Calu3 (cell line): ENCODE measurements at places on chromosomes 3 and 15. TPM values are rescaled to one million over a fixed set of nuclear protein-coding genes. Genes with fewer than 3 reads are reported as not detected.

DNA sequence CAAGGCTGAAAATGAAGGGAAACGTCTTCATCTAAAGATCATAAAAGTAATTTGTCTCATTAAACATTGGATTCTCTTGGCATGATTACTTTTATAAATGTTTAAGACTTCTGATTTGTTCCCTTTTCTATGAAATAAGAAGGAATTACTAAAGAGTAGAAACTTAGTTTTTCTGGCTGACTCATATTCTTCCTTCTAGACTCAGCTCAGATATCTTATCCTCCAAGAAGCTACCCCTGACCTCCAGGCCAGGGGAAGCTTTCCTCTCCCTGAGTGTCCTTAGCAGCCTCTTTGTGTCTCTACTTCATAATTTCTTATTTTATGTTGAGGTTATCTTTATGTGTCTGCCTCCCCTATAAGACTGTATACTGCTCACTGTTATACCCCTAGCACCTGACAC is 291.9 kb upstream of the STT3B start:
- no peaks in the 10 kb centered on the region for H3K36me3 ChIP-seq
- no peaks in the 10 kb centered on the region for H3K27me3 ChIP-seq
- H3K4me1 ChIP-seq = no peaks in the 10 kb centered on the region
- no peak overlapping the region for H3K27ac ChIP-seq
- H3K4me3 ChIP-seq = no peak overlapping the region

DNA sequence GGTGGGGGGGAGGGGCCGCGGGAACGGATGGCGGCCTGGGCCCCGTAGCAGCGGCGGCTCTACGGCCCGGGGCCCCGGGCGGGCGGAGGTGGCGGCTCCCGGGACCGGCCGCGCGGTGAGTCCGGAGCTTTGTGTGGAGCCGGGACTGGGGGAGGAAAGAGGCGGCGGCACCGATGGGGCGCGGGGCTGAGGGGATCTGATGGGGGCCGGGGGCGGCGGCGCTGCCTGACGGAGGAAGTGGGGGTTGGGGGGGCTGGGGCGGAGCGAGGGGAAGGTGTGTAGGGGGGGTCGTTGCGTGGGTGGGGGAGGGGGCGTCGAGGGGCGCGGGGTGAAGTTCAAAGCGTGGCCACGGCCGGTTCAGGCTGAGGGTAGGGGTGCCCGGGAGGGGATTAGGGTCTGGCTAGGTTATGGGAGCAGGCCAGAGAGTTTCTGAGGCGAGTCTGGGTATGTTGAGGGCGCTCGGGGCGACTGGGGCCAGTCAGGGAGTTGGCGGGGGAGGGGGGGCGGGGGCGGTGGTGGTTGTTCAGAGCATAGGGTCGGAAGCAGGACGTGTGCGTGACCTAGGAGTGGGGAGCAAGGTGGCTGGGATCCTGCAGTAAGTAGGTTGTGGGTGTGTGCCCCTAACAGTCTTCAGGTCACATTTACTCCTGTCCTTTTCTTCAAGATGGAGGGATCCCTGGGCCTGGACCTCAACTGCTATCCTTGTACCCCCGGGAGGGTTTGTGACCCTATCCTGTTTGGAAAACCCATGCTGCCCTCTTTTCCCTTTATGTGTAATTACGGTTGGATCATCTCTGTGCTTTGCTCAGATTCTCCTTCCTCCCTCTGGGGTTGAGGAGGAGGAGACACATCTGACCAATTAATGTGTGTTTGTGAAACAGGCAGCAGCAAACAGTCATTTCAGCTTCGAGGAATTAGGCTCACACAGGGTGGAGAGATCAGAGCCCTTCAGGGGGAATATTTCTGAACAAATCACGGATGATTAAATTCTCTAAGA is 644 bp downstream of the ZNF609 start:
- no peaks in the 10 kb centered on the region for H3K27me3 ChIP-seq
- H3K4me1 ChIP-seq = peaks cover 35% of the 10 kb centered on the region
- H3K36me3 ChIP-seq = peaks cover 27% of the 10 kb centered on the region
- H3K27ac ChIP-seq = peak overlapping the region; percentile 57
- peak; percentile 26 for DNase-seq

- peaks cover 22% of the 10 kb centered on the region for H3K4me1 ChIP-seq
- no peak for DNase-seq
- H3K4me3 ChIP-seq = no peak overlapping the region
- no peaks in the 10 kb centered on the region for H3K36me3 ChIP-seq
- no peak overlapping the region for H3K27ac ChIP-seq
- no peaks in the 10 kb centered on the region for H3K27me3 ChIP-seq
Observed at GRCh38 chr3:90011131-90011530, 903.7 kb downstream of the EPHA3 start.

DNA sequence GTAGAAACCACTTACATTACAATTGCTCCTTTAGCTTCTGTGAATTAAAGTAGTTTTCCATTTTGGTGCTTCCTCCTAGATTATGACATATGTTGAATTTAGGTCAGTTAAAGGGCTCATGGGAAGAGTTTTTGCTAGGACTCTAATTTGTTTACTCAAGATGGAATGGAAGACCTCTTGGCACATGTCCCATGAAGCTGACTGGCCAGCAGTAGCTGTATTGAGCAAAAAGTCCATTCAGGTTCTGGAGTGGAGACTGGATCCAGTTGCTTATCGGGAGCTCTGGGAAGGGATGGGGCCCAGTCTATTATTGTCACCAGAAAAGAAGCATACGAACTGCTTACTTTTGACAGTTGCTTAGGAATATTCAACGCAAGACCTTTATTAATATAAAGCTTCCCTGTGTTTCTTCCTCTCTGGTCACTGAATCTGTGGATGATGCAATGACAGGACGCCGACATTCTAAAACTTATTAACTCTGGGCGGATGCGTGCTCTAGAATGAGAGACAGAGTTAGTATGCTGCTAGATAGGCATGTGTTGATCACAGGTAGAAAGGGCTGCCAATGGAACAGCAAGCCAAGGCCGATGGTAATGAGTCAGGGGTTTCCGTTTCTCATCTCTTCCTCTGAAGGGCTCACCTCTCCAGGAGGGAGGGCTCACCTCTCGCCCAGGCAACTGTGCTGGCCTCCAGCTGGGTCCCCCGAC is 155.8 kb downstream of the NR1D2 start:
- no peaks in the 10 kb centered on the region for H3K36me3 ChIP-seq
- H3K27ac ChIP-seq = peak overlapping the region; percentile 82
- peak; percentile 52 for DNase-seq
- no peaks in the 10 kb centered on the region for H3K27me3 ChIP-seq

P3H2 gene
- 5.9 and 7.1 TPM in 2 replicates for total RNA-seq

- no peak for DNase-seq
- no peak overlapping the region for H3K4me3 ChIP-seq
- no peak overlapping the region for H3K27ac ChIP-seq
- no peaks in the 10 kb centered on the region for H3K36me3 ChIP-seq
- H3K27me3 ChIP-seq = no peaks in the 10 kb centered on the region
Observed at GRCh38 chr15:84949043-84949442, 32.6 kb upstream of the PDE8A start.

GRCh38 chr3:40994611-40995010 is 204.7 kb upstream of the CTNNB1 start:
- no peak for DNase-seq
- peaks cover 7% of the 10 kb centered on the region for H3K4me1 ChIP-seq
- peaks cover 15% of the 10 kb centered on the region for H3K27me3 ChIP-seq

DNA sequence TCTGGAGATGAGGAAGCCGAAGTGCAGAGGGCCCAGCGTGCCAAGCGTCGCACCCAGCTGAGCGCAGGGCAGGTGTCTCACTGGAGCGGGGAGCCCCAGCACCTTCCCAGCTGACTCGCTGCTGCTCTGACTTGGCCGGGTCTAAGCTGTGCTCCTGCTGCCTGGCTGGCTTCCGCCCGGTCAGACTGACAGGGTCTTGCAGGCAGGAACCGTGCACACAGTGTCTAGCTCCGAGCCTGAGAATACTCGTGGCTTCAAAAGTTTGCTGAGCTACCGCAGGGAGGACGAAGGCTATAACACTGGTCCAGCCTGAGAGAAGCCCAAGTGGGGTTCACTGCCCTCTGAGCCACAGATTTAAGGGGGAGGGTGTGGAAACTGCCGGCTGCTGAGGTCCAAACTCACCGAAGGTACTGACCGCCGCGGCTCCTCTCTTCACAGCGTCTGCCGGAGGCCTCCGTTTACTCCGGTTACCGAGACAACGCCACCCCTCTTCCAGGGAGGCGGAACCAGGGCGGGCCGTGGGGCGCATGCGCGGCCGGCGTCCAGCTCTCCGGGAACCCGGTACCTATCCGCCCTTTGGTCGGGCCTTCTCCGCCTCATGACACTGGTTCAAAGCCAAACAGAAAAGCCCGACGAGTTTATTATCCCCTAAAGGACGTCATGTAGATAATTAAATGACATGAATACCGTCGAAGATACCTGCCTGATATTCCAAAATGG is at the start of gene CFAP44:
TSS of gene CFAP44 (minus strand) at position 443 of the 720 bp plus-strand sequence. CDS start 7,829 bp downstream, outside the sequence.
- no peak within 1 kb of the TSS for H3K27ac ChIP-seq
- no peak within 1 kb of the TSS for H3K4me3 ChIP-seq
- no peaks in the 10 kb centered on the region for H3K36me3 ChIP-seq
- no peaks in the 10 kb centered on the region for H3K27me3 ChIP-seq

- H3K4me1 ChIP-seq = no peaks in the 10 kb centered on the region
- H3K36me3 ChIP-seq = no peaks in the 10 kb centered on the region
- H3K27ac ChIP-seq = no peak overlapping the region
- no peak overlapping the region for H3K4me3 ChIP-seq
Observed at GRCh38 chr15:83567318-83567717, 86.6 kb upstream of the ADAMTSL3 start.

DUOX1 gene
- total RNA-seq = 1.2 and 1.4 TPM in 2 replicates

TMEM212 gene
- not detected in 2 replicates for total RNA-seq

DNA sequence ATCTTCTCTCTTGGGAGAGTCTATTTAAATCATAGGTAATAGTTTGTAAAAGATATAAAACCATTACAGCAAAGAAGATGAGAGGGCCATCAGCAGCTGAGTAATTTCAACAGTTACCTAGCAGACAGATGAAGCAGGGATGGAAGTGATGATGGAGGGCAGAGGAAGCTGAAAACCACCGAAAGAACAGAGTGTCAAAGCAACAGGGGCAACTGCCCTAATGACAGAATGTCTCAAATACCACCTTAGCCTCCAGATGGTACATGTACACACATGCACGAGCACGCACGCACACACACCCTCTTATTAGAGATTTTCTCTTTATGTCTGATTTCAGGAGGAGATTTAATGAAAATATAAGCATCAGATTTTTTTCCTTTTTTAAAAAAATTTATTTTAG is 64.5 kb downstream of the NEDD4 start:
- H3K36me3 ChIP-seq = peaks cover 5% of the 10 kb centered on the region
- no peaks in the 10 kb centered on the region for H3K27me3 ChIP-seq
- no peak overlapping the region for H3K27ac ChIP-seq
- no peak overlapping the region for H3K4me3 ChIP-seq
- no peaks in the 10 kb centered on the region for H3K4me1 ChIP-seq

DNA sequence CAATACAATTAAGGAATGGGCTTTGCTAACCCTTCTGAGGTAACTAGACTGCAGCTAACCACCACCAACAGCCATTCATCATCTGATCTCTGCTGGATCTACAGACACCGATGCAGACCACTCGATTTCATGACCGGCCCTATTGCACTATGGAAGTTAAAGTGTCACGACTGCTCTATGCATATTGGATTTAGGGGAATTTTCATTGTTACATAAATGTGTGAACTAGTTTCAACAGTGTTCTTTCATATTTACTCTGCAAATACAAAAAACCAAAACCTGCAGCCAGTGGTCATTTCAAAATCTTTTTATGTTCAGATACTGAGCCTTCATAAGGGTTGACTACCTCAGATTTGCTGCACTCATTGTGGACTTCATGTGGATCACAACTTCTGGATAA is 14.5 kb downstream of the CDV3 start:
- peak overlapping the region; percentile 44 for H3K27ac ChIP-seq
- H3K36me3 ChIP-seq = peaks cover 85% of the 10 kb centered on the region

GRCh38 chr3:131260525-131260924 is 121.0 kb upstream of the NUDT16 start:
- H3K36me3 ChIP-seq = no peaks in the 10 kb centered on the region
- H3K27me3 ChIP-seq = no peaks in the 10 kb centered on the region

DNA sequence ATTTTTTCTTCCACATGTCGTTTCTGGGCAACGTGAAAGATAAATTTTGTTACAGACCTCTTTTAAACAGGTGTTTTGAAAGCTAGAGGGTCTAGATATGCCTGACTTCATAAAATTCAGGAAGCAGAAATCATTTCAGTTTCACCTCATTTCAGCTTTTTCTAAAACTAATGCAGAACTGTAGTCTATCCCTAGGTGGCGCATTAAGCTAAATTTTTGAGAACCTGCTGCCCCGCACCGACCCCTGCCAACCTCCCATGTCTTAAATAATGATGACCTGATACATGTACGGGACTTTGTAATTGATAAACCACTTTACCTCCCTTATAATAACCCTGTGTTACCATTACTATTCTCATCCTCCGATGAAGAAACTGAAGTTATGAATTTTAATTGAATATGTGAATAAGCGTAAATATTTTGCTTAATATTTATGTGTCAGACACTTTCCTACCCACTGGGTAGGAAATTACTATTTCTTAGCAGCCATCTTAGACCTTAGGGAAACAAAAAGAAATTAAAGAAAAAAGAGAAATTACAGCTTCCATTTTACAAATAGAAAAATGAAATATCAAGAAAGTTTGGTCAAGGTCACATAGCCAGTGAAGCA is 78.7 kb upstream of the GCNT3 start:
- no peaks in the 10 kb centered on the region for H3K27me3 ChIP-seq
- H3K4me1 ChIP-seq = peaks cover 73% of the 10 kb centered on the region
- peak; percentile 67 for DNase-seq
- H3K36me3 ChIP-seq = peaks cover 4% of the 10 kb centered on the region

ARGFX gene
- total RNA-seq = not detected in 2 replicates

- peaks cover 40% of the 10 kb centered on the region for H3K36me3 ChIP-seq
- no peak overlapping the region for H3K4me3 ChIP-seq
Observed at GRCh38 chr3:53817211-53817610, 29.0 kb downstream of the CHDH start.
